CD14-positive monocyte (primary cell): ENCODE measurements at places on chromosomes 1 and 21.

DNA sequence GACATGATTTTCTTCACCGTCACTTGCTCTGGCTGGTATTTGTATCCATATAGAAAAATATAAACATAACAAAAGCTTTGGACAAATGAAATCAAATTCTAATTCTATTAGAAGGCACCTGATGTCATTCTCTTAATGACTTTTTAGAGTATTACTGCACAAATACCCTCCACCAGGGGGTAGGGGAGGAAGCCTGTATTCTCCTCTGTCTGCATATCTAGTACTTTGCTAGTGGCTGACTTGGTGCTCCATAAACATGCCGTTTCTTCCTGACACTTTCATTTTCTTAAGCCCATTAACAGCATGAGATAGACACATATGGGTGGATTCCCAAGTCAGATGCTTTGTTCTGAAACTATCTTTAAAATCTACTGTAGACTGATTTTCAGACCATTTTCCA lies 20.6 kb upstream of the KCNJ15 start:
- no peak for DNase-seq

- DNase-seq, result no peak
Observed at GRCh38 chr21:43193651-43194302, 25.0 kb downstream of the CRYAA start.

- DNase-seq, result no peak
Observed at GRCh38 chr1:65946960-65947359, 154.3 kb downstream of the PDE4B start.

DNA sequence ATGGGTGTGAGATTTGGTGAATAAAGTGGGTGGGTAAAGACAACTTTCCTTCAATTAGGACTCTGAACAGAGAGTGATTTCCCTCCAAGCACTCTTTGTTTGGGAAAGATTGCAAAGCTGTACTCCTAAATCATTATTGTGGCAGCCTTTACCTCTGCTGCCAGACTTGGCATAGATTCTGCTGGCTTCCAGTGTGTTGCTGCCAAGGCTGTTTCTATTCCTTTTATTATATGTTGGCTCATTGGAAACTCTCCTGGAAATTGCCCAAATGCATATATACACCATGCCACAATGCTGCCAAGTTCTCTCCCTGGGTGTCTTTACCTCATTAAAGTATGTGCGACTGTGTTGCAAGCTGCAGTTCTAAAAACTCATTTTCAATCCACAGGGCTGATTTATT lies 668.0 kb downstream of the MRPL39 start:
- DNase-seq, result no peak

GRCh38 chr21:45427331-45428271 lies 22.6 kb downstream of the COL18A1 start:
- DNase-seq, result peak; percentile 49

DNA sequence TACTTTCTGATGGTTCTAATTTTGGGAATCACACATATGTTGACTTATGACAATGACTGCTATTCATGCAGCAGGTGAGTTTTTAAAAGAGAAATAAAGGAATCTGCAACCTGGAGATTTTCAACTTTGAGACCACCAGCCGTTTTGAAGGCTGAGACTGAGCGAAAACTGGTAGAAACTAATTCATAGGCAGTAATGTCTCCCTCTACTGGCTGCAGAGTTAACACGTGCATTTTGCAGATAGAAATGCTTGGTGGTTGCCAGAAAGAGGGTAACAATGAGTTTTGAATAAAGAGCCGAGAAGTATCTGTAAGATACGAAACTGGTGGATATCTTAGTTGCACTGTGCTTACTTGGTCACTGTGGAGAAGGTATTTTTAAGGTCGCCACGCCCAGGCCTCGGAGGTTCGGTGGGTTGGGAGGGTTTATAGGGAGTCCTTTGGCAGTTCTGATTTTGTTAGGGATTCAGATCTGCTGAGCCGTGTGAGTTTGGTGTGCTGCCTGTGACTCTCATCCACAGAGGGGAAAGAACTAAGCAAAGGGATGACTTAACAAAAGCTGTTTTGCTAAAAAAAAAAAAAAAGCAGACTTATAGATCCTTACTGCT lies 83.0 kb downstream of the RYR2 start:
- no peak for DNase-seq

GRCh38 chr1:10639011-10639774 lies 157.3 kb downstream of the CASZ1 start:
- DNase-seq, result no peak

DNA sequence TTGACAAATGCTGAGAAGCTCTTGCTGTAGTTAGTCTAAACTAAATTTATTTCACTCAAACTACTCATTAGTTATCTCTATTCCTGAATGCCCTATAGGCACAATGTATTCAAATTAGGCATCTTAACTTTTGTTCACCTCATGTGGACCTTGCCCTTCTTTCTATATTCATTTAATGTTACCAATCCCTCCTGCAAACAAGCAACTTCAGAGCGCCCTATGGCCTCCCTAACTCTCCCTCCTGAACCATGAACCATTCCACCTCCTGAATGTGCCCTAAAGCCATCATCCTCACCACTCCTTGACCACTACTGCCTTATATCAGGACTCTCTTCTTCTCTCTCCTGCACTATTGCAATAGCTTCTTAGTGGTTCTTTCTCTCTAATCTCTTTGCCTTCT lies 34.8 kb upstream of the SAMD13 start:
- no peak for DNase-seq

DNA sequence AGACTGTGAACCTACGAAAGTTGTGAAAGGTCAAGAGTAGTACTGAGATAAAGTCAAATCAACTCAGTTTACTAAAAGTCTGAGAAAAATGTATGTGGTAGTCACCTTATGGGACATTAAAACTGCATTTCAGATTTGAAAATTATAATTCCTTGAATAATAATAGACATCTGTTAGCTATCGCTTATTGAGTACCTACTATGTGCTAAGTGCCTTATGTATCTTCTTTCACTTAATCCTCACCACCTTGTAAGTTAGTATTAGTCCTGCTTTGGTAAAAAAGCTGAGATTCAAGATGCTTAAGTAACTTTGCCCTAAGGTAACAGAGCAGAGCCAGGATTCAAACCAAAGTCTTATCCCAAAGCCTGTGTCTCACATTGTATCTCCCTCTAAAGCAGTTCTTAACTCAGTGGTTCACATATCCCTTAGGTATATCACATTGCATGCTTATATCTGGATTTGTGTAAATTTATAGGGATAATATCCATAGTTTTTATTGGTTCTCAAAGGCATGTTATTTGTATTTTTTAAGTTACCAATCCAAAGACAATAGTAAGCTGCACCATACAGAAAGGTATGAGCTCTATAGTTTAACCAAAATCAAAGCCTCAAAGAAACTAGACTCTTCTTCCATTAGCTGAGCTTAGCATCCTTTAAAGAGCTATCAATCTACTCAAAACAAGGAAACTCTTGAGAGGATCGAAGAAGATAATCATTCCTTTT lies 865 bp downstream of the PIGC start:
- DNase-seq, result no peak

DNA sequence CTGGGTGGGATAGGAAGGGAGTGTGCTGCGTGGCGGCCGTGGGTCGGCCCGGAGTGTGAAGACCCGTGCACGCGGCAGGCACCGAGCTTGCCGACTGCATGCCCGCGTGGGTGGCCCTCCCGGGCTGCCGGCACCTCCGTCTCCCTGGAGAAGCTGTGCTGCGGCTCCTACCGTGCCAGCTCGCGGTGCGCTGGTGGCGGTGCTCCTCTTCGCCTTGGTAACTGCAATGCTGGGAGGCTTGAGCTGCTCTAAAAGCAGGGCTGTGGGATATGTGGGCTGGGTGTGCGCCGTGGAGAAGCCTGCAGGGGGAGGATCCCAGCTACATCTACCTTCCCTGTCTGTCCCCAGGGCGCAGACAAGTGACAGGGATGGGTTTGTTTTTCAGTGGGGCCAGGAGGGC lies 2.4 kb downstream of the GABRD start:
- no peak for DNase-seq
